ENCODE measurements at places on chromosomes 1 and 21.
A peak's percentile ranks its signal among the peaks of the same experiment; 100 is the strongest.

GRCh38 chr1:63898428-63899196 lies 124.8 kb downstream of the ROR1 start:
- DNase-seq = no peak

GRCh38 chr1:182146286-182146685 lies 84.8 kb upstream of the ZNF648 start:
- DNase-seq = no peak

GRCh38 chr1:34715139-34715538 lies 39.7 kb upstream of the GJB5 start:
- DNase-seq = no peak

GRCh38 chr21:34367320-34367935 lies 3.6 kb downstream of the KCNE2 start:
- DNase-seq = peak; percentile 68

GRCh38 chr1:161189036-161189435 lies 9.8 kb downstream of the ADAMTS4 start:
- no peak for DNase-seq

DNA sequence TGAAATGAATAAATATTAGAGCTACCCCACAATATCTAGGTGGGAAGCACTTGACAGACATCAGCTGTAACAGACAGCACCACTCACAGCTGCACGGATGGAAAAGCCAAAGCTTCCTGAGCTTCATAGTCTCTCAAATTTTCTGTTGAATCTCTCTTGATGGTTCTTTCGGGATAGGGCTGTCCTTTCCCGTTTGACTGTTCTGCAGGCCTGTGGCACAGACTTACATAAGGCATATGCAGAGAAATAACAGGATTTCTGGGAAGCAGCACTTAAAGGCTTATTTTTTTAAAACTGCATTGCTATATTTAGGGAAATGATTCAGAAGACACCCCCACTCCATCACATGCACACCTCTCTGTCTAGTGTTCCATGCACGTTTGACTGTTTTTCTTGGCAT lies 77.5 kb downstream of the ZNF648 start:
- DNase-seq = no peak

DNA sequence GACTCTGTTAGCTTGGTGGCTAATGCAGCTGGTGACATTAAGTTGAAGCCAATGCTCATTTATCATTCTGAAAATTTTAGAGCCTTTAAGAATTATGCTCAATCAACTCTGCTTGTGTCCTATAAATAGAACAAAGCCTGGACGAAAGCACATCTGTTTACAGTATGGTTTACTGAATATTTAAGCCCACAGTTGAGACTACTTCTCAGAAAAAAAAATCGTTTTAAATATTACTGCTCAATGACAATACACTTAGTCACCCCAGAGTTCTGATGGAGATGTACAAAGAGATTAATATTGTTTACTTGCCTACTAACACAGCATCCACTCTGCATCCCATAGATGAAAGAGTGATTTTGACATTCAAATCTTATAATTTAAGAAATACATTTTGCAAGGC lies 79.6 kb downstream of the NEGR1 start:
- no peak for DNase-seq

GRCh38 chr1:201916649-201917249 lies 28.1 kb downstream of the SHISA4 start:
- no peak for DNase-seq

DNA sequence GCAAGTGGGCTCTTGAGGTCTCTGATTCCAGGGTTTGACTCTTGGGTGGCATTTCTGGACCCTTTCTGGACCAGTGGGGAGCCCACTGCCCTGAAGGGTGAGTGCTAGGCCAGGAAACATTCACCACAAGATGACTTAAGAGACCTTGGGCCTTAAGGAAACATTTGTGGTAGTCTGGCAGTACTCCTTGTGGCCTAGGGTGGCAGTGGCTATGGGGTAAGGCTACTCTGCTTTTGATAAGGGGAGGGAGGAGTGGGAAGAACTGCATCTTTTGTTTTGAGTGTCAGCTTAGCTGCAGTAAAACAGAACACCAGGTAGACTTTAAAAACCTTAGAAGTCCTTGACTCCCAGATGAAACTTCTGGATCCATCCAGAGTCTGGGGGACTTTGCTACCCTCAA lies 529.3 kb upstream of the LRRC7 start:
- no peak for DNase-seq

GRCh38 chr1:91844862-91845528 lies 41.0 kb downstream of the TGFBR3 start:
- no peak for DNase-seq

DNA sequence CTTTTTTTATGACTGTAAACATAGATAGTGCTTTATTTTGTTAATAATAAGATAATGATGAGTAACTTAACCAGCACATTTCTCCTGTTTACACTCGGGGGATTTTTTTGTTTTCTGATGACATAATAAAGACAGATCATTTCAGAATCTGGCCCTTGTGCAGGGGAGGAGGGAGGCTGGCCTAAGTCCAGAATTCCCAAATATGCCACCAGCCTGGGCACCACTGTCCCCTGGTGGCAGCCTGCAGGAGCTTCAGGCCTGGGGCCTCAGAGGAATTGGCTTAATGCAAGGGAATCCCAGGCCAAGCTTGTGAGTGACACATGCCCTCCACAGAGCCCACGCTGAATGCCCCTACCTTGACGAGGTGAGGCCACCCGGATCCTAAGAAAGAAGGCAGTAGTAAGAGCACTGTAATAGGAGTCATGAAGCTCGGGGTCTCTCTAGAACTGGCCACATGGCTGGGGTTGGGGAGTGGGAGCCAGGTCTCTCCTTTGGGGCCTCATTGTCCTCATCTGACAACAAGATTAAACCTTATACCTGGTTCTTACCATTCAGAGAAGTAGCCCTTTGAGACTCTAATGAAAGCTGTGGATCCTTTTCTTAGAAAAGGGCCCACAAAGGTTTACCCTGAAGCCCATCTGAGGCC lies 24.1 kb downstream of the ETNK2 start:
- DNase-seq = peak; percentile 71

GRCh38 chr21:46038871-46039397 lies 57.4 kb downstream of the COL6A1 start:
- DNase-seq = no peak

GRCh38 chr1:22738069-22738435 lies 27.4 kb downstream of the EPHB2 start:
- no peak for DNase-seq

GRCh38 chr1:185087101-185087500 lies 41.7 kb downstream of the RNF2 start:
- no peak for DNase-seq

- DNase-seq = no peak
Measured at GRCh38 chr1:45620588-45621500, 3.0 kb downstream of the CCDC17 start.

DNA sequence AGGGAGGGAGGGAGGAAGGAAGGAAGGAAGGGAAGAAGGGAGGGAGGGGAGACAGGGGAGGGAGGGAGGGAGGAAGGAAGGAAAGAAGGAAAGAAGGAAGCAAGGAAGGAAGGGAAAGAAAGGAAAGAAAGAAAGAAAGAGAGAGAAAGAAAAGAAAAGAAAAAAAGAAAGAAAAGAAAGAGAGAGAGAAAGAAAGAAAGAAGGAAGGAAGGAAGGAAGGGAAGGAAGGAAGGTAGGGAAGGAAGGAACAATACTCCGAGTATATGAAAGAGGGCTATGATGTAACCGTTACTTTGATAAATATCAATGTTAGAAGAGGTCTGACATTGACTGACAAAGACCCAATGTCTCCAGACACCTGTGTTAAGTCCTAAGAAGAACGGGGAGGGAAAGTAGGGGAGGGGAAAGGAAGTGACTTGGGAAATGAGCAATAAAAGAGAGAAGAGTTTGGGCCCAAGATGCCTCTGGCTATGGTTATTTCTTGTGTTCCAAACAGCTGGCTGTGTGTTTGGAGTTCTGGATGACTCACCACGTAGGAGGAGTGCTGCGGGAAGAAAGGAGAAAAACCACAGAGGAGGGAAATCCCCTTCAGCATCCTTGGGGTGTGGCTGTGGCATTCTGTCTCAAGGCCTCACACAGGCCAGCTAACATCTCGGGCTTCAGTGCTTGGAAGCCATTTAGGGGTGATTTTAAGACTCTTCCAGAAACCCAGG lies 37.0 kb upstream of the RXRG start:
- no peak for DNase-seq

GRCh38 chr1:203342192-203342940 lies 8.6 kb downstream of the FMOD start:
- no peak for DNase-seq

DNA sequence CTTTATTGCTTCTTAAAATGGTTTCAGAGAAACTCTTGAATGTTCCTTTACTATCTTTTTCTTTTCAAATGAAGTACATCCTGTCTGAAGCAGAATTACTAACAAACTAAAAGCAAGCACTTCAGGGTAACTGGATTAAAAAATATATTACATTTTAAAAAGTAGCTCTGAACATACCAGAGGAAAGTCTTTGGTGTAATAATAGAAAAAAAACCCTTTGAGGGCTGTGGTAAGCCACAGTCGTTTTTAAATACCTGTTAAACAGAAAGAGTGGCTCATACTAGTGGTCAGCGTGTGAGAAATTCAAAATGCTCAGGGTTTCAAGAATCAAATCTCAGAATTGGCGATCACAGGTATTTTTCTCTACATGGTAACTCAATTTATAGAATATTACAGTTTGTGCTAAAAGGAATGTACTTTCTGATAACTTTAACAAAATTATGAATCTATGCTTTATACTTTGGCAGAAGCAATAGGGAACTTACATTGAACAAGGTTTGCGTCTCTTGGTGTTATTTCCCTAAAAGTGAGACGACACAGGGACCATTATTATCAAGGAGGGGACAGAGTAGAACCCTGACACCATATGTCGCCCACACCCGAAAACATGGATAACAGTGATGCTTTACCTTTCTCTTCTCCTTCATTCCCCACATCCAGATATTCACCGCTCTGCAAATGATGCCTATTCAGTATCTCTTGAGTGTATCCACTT lies 97.0 kb upstream of the DPH5 start:
- no peak for DNase-seq

- no peak for DNase-seq
Measured at GRCh38 chr1:154483941-154484803, 17.8 kb upstream of the TDRD10 start.

DNA sequence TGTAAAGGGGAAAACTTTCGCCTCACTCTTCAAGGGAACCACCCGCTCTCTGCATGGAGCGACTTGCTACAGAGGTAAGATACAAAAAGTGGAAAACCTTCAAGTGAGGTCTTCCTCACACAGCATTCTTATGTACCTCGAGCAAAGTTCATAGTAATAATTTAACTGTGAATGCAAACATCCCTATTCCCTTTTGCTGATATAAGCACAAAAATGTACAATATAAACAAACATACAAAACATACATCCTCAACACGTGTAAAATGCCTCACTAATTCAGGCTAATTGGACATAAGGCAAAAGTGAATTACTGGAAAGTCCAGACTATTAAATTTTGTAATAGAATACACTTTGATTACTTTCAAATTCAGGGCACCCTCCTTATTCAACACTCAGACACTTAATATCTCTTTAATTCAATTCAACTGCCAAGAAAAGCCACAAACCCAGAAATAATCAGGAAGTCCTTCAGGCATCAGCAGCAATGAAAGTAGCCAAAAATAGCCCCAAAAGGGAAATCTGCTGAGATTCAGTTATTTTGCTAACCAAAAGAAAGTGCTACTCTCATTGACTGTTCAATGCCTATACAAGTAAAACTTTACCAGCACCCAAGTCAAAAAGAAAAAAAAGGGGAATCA lies 15.2 kb upstream of the LMX1A start:
- DNase-seq = peak; percentile 31

- peak; percentile 63 for DNase-seq
Measured at GRCh38 chr1:218665221-218665620, 320.1 kb downstream of the TGFB2 start.

- DNase-seq = no peak
Measured at GRCh38 chr1:42886800-42887199, 40.4 kb downstream of the ZNF691 start.

GRCh38 chr1:25106352-25106751 lies 126.0 kb downstream of the SYF2 start:
- DNase-seq = no peak

DNA sequence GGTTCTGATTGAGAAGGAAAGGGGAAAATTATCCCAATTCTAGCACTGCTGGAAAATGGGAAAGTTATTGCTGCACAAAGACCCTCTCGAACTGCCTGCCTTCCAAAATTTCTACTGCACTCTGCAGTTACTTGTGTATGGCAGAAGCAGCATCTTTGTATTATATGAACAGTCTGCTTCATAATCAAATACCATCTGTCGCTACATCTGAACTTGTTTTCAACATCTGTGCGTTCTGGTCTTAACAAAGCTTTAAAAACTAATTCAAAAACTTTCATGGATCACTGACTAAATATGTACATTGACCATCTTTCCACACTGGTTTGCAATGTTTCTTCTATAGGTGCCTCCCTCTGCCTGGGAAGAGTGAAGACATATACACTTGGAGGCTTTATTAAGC lies 79.2 kb downstream of the PROX1 start:
- DNase-seq = no peak

DNA sequence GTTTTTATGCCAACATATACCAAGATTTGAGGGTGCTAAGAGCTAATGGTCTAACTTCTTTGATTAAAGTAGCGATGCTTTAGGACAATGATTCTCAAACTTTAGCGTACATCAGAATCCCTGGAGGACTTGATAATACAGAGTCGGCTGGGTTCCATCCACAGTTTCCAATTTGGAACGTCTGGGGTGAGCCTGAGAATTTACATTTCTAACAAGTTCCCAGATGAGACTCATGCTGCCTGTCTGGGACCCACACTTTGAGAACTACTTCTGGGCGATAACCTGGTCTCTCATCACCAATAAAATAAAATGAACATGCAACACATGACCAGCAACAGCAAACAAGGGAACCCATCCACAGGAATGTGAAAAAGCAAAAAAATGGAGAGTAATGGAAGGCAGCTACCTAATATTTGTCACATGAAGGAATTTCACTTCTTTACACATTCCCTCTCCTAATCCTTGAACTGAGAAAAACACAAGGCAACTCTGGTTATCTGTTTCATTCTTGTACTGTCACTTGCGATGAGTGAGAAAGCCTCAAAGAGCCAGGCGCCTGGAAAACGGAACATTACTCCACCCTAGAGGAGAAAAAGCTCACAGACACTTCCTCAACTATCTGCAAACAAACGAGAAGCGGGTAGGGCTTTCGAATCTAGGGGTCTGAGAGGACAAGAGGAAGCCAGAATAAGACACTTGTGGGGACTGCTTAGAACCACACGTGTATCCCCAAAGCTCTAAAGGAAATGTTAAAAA lies 14.0 kb downstream of the HSF2BP start:
- DNase-seq = peak; percentile 89

GRCh38 chr1:26717017-26717491 lies 21.2 kb downstream of the ARID1A start:
- no peak for DNase-seq

GRCh38 chr21:44996983-44997936 lies 57.4 kb downstream of the SLX9 start:
- DNase-seq = no peak

DNA sequence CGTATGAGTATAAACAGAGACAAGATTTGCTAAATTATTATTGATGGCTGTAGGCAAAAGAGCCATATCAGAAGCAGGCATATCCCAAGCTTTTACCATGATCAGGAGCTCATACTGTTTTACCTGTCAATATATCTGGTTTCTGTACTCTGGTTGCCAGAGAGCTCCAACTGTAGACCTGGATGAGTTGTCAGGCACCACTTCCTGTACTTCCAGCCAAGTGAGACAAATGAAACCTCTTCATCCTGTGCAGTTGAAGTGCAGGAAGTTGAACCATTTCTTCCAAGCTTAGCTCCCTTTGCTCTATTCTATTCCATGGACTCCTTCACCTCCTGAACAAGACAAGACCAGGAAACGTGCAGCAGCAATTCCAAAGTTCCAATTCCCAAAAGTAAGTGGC lies 115.6 kb downstream of the ZNF281 start:
- DNase-seq = no peak

Data from pons (tissue), 1 donor.